ENCODE measurements at places on chromosomes 7 and 10. TPM values are rescaled to one million over a fixed set of nuclear protein-coding genes. Genes with fewer than 3 reads are reported as not detected.

CALHM1 gene
- not detected for total RNA-seq

CPEB3 gene
- 2.4 TPM for total RNA-seq

DNA sequence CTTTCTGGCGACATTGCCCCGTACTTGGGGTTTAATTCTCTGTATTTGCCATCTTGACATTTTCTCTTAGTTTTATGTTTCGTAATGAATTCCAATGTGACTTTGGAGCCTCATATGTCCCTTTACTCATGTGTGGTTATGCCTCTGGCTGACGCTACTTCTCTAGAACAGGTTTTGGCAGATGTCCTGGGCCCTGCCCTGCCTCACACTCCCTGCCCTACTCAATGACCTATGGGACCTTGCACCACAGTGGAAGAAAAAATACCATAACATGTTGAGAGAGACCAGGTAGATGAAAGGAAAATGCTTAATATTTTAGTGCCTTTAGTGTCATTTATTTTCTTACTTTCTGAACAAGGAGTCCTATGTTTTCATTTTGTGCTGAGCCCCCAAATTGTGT lies 400.5 kb downstream of the TFEC start:
- no peak for DNase-seq

- DNase-seq: no peak
These were observed 345.7 kb downstream of the GLRX3 start for GRCh38 chr10:130481936-130482335.

GRCh38 chr7:130337410-130337971 lies 7.1 kb upstream of the CPA5 start:
- no peak for DNase-seq

- DNase-seq: no peak
These were observed 14.0 kb upstream of the ITGB8 start for GRCh38 chr7:20316706-20317105.

DNA sequence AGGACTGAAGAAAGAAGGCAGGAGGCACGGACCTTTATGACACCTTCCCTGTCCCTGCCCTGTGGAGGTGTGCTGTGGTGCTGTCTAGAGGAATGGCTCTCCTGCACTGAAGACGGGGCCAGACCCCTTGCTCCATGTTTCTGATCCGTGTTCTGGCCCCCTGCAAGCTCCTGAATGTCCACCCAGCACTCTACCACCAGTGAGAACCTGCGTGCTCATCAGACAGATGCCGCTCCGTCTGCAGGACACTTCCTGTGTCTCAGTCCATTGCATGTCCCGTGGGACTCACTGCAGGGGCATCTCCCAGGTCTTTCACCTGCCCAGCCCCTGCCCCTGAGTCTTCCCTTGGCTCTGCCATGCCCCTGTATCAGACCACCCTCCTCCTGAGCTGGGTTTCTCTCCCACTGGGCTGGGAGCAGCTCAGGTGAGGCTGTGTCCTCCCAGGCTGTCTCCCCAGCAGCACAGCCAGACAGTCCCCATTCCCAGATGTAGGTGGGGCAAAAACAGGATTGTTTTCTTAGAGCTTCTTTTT lies 278.3 kb upstream of the ZNF32 start:
- no peak for DNase-seq

DNA sequence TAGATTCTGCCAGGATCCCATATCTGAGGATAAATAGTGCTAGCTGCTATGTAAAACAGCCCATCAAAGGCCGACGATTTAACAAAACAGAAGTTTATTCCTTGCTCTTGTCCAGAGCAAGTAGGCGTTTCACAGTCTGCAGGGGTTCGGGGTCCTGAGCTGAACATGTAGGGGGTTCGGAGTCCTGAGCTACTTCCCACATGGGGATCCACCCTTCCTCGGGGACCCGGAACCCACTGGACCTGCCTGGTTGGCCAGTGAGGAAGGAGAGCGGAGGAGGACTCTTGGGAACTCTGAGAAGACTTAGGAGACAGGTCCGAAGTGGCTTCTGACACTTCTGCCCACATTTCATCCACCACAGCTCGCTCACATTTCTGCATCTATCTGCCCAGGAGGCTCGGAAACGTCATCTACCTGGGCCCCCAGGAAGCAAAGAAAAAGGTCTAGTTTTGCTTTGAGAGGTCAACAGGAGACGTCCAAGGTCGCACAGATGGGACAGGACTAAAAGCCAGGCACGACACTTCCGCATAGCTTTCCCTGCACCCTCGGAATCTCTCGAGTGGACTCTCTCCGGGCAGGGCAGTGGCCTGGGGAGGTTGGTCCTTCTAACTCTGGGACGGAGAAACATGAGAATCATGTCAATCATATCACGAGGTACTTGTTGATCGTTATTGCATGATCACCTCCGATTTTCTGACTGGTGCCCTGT lies 86.4 kb downstream of the MICALL2 start:
- no peak for DNase-seq

DNA sequence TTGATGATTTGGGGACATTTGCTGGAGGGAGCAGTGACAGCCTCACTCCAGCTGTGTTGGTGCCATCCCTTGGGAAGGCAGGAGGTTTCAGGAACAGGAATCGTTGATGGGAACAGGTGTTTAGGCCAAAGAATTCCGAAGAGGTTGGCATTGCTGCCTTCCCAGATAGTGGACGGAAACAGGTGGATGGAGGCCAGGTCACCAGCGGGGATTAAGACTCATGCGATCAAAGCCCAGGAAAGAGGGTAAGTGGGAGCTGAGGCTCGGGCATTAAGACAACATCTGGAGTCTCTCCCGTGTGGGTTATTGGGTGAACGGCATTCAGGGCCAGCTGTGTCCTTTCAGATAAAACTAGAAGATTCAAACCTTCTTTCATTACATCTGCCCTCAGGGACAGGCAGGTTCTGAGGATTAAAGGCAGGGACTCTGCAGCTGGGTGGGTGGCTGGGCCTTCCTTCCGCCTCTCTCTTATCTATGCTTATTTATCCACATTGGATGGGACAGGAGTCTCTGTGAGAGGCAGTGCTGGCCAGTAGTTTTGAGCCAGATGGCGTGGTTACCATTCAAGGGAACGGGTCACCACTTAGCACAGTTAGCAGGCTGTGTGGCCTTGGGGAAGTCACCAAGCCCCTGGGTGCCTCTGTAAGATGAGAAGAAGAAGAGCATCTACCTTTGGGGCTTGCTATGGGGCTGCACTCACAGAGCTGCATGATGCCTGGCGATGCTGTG lies 67.6 kb downstream of the INSIG1 start:
- no peak for DNase-seq

DNA sequence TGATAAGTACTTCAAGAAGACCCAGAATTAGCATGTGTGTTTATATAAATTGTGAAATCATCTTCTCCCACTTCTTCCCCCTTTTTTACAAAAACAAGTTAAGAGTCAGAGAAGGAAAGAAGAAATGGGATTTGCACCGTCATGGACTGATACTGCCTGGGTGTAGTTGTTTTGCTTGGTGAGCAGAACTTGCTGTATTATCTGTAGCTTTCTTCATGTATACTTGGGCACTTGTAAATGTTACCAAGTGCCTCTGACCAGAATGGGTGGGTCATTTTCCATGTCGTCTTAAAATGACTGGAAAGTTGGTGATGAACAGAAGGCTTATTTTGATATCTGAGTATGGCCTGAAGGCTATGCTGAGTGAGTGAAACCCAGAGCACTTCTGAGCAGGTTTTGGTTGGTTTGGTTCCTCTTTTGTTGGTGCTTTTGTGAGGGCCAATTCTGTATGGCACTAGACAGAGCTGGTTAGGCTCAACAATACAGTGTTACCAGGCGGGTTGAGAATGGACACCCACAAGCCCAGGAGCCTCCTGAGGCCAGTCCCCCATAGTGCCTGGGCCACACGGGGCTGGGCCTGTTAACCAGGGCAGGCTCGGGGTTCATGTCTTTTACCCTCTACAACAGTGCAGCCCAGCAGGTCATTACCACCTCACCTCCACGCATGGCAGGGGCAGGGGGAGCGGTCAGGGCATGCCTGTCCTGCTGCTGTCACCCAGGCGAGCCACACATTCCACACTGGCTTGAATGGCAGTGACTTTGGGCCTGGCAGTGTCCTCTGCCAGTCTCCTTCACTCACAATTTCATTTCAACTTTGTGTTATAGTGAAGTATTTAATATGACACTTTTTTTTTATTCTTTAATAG lies 115.1 kb downstream of the CCNY start:
- DNase-seq: no peak

All from Panc1 (cell line).